Stimulated activated CD8-positive, alpha-beta memory T cell treated with anti-CD3 and anti-CD28 coated beads, Interleukin-2, amount 100 ng/mL, for 48 hours (primary cell): ENCODE measurements at places on chromosomes 1 and 21.

DNA sequence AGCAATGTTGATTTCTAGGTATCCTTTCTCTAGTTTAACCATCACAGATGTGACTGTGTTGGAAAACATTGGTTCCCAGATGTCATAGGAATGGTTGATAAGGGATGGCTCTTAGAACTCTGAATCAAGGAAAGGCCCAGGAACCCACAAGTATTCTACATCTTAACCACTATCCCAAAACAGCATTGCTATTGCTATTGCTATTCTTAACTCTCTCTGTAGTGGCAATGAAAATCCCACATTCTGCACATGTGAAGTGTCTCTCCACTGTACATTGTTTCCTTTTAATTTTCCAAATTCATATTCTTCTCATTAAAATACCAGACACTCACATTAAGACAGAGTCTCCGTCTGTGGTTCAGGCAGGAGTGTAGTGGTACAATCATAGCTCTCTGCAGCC is 420.4 kb upstream of the RUNX1 start:
- DNase-seq, result no peak

GRCh38 chr1:15347182-15347581 is 62.5 kb upstream of the EFHD2 start:
- DNase-seq, result no peak

DNA sequence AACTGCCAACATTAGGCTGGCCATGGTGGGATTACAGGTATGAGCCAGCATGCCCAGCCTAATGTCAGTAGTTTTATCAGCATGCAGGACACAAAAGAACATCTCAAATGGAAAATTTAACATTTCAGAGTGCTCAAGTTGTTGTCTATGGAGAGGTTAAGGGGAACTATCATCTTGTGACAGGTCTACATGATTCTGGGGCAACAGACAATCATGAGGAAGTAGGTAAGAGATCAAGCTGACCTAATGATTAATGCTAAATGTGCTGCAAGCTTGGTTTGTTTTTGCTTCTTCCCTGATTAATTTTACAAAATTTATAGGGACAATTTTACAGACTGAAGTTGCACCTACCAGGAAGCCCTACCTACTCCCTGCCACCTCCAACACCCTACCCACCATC is 36.6 kb downstream of the FMO4 start:
- DNase-seq, result no peak

GRCh38 chr1:98706173-98706843 is 44.8 kb downstream of the SNX7 start:
- DNase-seq, result no peak

DNA sequence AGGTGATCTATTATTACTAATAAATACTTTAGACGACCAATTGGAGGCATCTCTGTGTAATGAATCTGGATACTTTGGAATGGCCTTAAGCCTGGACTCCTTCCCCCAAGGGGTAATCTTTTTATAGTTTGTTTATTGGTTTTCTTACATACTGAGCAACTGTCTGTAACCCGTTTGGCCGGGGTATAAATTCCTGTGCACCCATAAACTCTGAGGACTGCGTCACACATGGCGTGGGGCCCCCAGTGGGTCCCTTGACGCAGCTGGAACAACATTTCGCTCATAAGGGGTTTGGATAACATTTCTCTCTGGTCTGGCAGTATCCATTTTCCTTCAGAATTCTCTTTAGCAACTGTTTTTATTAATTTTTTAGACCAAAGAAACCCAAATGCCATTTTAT is 26.5 kb downstream of the SCCPDH start:
- no peak for DNase-seq

- no peak for DNase-seq
Observed at GRCh38 chr21:37665230-37666024, 250.8 kb downstream of the KCNJ6 start.

DNA sequence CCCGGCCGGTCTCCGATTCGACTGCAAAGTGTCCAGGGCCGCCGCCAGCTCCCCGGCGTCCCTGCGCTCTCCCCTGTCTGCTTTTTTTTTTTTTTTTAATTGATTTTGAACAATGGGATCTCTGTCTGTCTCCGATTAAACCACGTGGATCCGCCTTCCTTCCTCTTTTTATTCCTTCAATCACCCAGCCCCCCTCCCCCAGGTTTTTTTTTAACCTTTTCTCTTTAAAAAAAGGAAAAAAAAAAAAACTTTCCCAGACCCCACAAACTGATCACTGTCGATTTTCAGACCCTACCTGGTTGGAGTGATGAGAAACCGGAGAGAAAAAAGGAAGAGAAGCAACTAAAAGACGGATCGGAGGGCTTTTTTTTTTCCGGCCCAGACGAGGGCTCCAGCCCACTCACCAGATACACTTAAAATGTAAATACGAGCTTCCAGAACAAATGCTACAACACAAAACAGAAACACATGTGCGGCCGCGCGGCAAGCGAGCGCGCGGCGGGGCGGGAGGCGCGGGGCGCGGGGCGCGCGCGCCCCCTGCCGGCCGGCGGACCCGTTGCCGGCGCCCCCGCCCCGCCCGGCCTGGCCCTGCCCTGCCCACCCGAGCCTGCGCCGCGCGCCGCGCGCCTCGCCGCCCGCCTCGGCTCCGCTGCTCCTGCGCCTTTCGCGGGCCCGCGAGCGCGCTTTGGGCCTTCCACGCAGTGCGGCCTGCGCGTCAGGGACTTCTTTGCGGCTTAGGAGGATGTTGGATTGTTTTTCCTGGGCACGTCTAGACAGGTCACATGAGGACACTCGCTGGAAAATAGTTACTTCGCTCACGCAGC is at the start of gene RCC2:
TSS of gene RCC2 (minus strand) at position 428 of the 824 bp plus-strand sequence. CDS start 1,163 bp downstream, outside the sequence.
- peak; percentile 56 for DNase-seq

DNA sequence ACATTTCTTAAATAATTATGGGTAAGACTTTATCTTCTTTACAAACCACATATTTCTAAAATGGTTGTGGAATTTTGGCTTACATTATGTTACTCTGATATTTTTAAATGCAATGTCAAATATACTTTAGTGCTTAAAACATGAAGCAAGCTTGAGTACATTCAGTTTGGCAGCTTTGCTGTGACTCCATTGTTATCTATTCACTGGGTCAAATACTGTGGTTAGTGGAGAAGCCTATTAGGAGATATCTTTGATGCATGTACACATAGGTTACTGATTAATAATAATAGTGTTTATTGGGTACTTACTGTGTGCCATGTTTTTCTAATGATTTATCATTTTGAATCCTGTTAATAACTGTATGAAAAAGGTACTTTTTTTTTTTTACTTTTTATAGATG is 520.4 kb upstream of the B3GALT2 start:
- DNase-seq, result no peak

GRCh38 chr1:157404063-157404501 is 148.2 kb downstream of the FCRL5 start:
- DNase-seq, result no peak

GRCh38 chr21:18451670-18452069 is 48.1 kb upstream of the TMPRSS15 start:
- DNase-seq, result no peak

DNA sequence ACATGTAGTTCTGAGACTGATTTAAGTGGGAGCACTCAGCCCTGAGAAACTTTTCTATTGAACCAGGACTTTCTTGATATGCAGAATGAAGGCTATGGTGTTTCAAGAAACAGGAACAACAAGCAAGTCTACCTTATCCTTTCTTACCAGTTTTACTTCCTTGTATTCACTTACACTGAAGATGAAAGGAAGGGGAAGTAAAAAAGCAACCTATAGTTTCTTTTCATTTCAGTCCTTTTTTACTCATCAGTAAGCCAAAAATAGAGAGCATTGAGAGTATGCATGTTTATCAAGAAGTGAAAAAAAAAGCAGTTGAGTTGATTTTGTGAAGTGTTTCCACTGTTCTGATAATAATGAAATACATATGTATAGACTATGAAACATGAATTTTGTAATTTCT is 1010.3 kb downstream of the AMY1C start:
- DNase-seq, result no peak

DNA sequence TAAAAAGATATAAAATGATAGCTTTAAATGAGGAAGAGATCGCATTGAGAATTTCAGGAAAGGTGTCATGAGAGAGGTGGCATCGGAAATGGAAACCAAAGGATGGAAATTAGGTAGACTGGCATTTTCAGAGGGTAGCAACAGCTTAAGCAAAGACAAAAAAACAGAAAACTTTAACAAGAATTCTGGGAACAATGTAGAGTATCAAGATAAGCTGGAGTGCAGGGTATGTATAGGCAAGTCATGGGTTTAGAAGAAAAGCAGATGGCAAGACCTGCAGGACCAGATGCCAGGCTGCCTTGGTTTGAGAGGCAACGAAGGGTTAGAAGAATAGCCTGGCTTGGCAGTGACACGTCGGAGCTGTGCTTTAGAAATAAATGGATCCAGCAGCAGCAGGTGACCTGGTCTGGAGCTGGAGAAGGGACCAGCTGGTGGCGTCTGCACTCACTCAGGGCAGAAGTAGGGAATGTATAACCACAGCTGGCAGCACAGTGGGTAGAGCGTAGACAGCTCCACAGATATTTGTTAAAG is 149.4 kb upstream of the TIAM1 start:
- DNase-seq, result no peak

DNA sequence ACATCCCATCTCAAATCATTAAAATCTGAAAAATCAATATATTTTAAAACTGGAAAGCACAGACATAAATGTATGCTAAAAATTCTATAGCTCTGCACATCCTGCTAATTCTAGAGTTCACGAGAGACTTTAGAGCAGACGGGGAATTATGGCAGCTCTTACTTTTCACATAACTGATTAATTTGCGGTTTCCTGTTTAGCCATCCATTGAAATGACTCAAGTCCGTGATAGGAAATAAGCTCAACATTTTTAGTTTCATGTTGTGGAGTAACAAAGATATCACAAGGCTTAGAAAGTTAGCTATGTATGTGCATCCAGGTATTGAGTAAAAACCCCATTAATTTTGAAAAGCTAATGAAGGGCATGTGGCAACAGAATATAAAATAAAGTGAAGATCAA is 123.2 kb downstream of the SMYD2 start:
- DNase-seq, result no peak

- no peak for DNase-seq
Observed at GRCh38 chr21:45823100-45823681, 158.4 kb upstream of the COL6A1 start.
